ENCODE measurements at places on chromosomes 11 and 22. TPM values are rescaled to one million over a fixed set of nuclear protein-coding genes. Genes with fewer than 3 reads are reported as not detected.

Gene CCDC117
- total RNA-seq: 16.8 TPM

DNA sequence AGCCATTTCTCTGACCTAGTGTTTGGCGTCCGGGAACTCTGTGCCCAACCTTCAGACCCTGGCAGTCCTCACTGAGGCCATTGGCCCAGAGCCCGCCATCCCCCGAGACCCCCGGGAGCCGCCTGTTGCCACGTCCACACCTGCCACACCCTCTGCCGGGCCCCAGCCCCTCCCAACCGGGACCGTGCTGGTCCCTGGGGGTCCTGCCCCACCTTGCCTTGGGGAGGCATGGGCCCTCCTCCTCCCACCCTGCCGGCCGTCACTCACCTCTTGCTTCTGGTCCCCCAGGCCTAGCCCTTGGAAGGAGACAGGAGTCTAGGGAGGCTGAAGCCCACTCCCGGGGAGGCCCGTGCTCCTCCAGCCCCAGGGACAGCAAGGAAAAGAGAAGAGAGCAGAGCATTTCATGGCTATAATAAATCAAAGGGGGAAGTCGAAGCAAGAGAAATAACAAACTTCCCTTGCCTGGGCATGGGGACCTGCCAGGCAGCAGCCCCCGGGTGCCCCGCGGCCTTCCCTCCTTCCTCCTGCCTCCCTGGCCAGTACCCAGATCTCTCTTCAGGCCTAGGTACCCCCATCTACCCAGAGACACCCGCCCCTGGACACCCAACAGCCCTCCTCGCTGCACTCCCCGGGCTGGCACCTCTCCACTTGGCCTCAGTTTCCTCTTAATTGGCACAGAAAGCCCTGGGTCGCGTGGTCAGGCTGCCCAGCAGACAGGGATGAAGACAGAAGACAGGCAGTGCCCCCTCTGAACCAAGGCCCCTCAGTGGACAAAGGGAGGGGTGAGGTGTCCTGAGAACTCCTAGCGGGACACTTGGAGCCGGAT, 13.0 kb upstream of the SLC39A13 start:
- DNase-seq: no peak

Gene CHADL
- total RNA-seq: 2.7 TPM

Gene OR4D10
- total RNA-seq: not detected

DNA sequence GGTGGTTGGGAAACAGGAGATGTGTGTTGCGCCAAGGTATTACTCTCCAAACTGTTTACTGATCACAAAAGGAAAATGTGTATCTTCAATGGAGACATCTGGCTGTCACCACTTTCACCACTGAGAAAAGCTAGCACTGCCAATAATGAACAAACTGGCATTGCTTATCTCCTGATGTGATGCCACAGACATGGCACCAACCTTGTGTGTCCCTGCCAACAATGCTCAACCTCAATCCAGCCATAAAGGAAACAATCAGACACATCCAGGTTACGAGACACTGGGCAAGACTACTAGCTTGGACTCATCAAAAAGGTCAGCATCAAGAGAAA, 28.1 kb downstream of the GNB1L start:
- no peak for DNase-seq

Gene SLC43A3
- 39.8 TPM for total RNA-seq

DNA sequence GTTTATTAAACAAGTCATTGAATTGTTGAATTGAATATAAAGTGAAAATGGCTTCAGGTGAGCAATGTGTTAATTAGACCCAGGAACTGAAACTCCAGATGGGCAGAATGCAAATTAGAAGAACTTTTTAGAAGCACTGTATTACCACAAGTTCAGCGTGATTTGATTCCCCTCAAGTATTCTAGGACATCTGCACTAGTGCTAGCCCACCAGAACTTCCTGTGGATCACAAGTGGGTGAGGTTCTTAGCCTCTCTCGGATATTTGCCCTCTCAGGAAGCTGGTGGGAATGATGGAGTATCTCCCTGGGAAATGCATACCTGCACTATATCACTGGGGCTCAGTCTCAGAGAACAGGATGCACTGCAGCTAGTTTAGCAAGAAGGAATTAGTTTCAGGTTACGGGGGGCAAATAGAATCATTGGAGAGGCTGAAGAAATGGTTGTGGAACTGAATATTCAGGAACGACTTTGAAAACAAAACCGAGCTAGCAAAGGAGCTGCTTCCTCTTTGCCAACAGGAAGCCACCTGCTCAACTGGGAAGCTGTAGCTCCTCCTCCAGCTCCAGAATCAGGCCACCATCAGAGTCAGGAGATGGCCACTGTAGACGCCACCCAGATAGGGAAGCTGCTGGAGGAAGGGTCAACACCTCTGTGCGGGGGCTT, 74.3 kb downstream of the DHCR7 start:
- DNase-seq: no peak

GRCh38 chr22:46574993-46575910, 37.8 kb upstream of the CELSR1 start:
- DNase-seq: peak; percentile 81

Gene SLC22A9
- total RNA-seq: not detected

DNA sequence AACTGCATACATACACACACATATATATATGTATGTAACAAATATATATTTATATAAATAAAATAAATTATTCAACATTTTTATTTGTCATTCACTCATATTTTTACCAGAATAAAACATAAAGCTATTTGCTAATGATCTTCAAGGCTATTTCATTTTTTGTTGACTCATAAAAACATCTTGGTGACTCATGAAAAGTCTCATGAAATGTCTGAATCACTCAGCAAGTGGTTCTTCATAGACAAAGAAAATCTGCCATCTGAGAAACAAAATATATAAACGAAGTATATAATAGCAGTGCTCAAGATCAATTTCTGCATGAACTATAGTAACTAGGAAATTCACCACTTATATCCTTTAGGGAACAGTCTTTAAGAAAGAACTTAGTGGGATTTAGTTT, 764.8 kb upstream of the FAT3 start:
- no peak for DNase-seq

DNA sequence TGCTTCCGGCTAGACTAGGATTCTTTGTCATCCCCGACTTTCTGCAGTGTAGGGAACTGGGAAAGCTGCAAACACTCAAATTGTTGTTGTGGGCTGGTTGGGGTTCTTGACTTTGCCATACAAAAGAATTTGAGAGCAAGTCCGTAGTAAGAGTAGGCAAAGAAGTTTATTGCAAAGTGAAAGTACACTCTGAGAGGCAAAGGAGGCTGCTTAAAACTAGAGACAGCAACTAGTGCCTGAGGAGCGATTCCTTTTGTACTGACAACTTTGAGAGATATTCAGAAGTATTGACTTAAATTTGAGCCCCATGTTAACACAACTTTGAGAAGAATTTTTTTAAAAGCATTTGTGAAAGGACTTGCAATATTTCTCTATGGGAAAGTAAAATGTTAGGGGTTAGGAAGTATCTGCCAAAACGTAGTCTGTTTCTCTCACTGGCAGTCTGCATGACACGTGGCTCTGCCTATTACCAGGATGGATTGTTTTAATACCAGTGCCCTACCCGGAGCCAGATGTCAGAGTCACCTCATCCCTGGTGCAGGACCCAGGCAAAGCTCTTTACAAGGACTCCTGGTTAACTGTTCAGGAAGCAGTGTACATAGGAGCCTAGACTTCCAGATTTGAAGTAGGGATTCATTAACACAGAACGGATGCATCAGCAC, 85.0 kb upstream of the CLPB start:
- DNase-seq: no peak

- DNase-seq: no peak
Measured at GRCh38 chr11:116434986-116435385, 337.8 kb downstream of the BUD13 start.

Gene FAM180B
- total RNA-seq: not detected

GRCh38 chr11:66912911-66913310, 45.3 kb downstream of the PC start:
- no peak for DNase-seq

- no peak for DNase-seq
Measured at GRCh38 chr11:45646275-45646927, 19.0 kb downstream of the CHST1 start.

DNA sequence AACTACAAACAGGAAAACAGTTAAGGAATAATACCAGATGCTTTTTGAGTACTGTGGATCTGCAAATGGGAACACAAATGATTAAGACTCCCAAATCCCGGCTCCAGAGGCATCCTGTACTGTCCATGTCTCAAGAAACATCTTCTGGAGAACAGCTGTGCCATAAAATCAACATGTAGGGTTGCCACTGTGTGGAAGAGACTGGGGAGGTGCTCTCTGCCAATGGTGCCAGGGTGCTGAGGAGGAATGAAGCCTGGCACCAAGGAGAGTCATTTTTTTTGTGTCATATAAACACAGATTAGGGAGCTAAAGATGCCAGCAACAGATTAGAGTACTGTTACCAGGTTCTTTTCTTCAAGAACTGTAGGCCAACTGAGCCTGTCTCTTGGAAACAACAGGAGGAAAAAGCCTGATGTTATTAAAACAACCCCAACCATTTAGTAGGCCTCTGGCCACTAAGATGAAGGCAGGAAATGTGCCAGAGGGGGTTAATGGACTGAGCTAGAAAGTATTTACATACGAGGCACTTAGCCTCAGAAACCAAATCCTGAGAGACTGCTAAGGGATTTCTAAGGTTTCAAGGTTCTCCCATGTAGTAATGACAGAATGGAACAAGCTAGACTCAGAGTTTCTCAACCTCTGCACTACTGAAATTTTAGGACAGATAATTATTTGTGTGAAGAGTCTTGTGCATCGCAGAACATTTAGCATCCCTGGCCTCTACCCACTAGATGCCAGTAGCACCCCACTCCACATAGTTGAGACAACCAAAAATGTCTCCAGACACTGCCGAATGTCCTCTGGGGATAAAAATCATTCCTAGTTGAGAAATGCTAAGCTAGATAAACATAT, 54.6 kb upstream of the CHRM4 start:
- DNase-seq: no peak

GRCh38 chr11:27089746-27090145, 49.1 kb downstream of the BBOX1 start:
- no peak for DNase-seq

DNA sequence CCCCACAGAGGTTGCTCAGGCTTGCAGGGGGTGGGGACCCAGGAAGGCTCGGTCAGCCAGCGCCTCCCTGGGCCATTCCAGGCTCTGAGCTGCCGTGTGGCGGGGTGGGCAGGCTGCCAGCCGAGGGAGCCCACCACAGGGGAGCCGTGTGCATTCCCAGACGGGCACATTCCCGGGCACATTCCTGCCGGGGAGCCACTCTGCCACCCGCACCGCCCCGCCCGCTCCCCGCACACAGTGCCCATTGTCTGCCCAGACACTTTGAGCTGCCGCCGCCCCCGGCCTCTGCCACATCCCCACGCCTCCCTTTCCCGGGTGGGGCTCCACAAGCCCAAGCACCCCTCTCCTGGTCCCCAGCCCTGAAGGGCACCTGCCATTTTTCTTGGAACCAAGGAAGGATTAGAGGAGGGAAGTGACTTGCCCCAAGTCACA, 27.4 kb downstream of the RPL3 start:
- peak; percentile 89 for DNase-seq

GRCh38 chr22:25484521-25485315, 79.8 kb upstream of the GRK3 start:
- no peak for DNase-seq

- no peak for DNase-seq
Measured at GRCh38 chr22:22032906-22033802, 50.6 kb upstream of the TOP3B start.

DNA sequence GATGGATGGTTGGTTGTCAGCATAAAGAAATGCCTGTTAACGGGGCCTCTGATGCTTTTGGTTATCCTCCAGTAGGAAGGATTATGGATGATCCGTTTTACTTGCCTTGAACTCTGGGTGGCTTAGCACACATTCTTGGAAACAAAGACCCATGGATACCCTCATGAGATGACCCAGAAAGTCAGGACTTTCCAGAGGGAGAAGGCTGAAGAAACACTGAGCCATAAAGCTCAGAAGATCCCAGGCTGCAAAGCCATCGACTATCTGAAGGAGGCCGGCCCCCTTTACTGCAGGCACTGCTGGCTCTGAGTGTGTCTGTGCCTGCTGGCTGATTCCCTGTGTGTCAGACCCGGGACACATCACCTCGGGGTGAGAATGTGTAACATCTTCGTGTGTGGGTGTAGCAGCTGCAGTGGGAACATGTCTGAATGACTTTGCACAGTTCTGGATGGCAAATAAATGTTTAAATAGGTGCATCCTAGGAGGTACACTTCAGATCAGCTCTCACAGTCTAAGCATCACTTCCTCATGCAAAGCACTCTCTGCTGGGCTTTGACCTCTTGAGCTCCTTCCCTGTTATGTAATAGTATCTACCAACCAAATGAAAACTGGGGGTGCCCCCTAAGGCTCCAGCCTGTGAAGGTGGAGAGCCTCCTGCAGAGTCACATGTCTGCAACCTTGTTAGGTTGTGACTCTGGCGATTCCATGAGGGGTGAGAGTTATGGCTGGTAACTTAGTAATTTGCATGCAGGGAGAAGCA, 1084.9 kb downstream of the TBC1D22A start:
- DNase-seq: no peak

- peak; percentile 54 for DNase-seq
Measured at GRCh38 chr11:25943777-25944661, 387.9 kb upstream of the ANO3 start.

DNA sequence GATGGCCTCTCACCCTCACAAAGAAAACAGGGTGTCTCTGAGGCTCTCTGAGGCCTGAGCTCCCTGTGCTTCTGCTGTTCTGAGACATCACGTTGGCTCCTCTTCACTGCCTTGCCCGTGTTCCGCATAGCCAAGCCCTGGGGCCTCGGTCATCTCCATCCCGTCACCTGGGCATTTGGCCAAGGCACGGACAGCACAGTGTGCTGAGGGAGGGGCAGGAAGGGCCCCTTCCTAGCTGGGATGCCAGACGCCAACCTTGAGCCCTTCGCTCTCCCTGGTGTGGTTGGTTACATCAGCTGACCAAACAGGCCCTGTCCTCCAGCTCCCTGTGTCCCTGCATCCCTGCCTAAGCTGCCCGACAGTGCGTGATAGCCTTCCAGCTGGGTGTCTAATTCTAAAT, 25.9 kb downstream of the MOV10L1 start:
- DNase-seq: no peak

GRCh38 chr11:1514336-1515061, 27.9 kb upstream of the MOB2 start:
- DNase-seq: no peak

DNA sequence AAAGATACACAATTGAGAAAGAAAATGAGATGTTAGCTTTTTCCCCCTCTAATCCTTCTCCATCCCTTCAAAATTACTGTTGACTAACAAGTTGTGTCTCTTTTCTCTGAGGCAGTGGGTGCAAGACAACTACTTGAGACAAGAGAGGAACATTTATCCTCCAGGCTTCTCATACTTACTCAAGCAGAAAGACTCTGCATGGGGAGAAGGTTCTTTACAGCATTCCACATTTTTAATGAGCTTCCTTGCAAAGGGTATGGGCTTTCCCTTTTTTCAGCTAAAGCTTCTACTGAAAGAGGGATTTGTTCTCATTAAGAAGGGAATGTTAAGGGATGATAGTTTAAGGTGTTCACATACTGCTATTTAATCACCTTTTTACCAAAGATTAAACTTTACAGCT, 47.8 kb downstream of the PAX6 start:
- DNase-seq: no peak

- peak; percentile 31 for DNase-seq
Measured at GRCh38 chr11:73481626-73482025, 105.4 kb downstream of the RELT start.
